NCI-H1105 (cell line): ENCODE measurements at places on chromosomes 7 and 10.
A peak's percentile ranks its signal among the peaks of the same experiment; 100 is the strongest.

GRCh38 chr7:2792856-2793487 lies 51.1 kb downstream of the GNA12 start:
- DNase-seq: no peak

DNA sequence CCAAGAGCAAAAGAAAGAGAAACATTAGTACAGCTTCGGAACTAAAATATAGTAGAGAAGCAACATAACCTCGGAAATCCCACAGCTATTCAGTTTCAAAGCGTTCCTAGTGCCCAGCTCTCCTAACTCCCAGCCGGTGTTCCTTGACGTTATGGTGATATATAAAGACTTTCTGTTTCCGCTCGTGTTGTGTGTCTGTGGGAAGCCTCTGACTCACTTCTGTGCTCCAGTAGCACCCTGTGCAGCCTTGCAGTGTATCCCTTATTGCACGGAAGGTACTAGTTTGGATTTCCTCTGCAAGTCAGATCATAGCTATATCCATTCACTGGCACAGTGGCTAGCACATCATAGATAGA lies 535 bp downstream of the ASAH2B start:
- no peak for DNase-seq

DNA sequence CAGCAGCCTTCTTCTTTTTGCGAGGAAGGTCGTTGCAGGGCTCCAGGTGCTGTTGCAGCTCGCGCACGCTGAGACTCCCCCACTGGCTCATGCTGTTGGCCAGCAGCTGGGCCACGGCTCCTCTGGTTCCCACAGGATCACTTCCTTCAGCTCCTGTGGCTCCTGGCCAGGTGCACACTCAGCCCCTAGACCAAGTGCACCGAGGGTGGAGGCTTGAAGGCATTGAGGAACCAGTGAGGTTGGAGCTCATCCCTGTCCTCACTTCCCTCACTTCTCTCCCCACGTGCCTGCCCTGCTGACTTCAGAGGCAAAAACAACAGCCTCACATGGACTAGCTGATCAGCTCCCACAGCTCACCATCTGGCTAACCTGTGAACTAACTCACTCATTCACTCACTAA lies 46.2 kb upstream of the ADRB1 start:
- DNase-seq: no peak

DNA sequence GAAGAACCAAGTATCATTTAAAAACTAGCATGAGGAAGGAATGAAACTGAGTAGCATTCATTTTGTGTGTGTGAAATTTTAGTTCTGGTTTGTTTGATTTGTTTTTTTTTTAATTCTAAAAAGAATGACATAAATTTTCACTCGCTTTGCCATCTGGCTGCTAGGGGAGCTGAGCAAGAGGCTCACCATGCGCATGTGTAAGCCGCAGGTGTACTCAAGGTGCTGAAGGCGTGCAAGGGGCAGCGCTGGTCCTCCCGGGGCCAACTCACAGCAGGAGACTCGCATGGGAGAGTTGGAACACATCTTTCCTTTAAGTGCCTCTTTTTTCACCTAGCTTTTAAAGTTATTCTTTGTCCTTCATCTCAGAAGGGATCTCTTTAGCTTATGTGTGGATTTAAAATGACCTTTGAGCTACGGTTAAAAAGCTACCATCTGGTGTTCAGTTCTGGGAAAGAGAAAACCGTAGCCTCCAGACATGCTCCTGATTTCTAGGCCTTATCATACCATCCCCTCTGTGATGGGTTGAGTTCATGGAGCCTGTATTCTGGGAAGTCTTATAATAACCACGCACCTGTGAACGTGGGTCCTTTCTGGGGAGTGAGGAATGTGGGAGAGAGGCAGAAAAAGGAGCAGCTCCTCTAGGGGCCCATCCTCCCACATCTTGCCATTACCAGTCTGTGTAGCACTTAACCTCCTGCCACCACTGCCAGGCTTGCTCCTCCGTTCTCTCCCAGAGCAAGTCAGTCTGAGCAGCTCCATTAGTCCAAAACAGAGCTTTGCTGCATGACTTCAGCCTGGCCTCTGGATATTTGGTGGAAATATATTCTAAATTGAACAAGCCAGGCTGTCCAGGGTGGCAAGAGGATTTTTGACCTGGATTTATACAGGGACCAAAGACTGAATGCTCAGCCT lies 61.9 kb downstream of the KLHDC10 start:
- DNase-seq: no peak

GRCh38 chr10:91007655-91008054 lies 86.8 kb upstream of the ANKRD1 start:
- DNase-seq: no peak

- DNase-seq: no peak
Observed at GRCh38 chr10:63627396-63627795, 106.2 kb downstream of the REEP3 start.

GRCh38 chr10:66176772-66177171 lies 749.1 kb upstream of the LRRTM3 start:
- DNase-seq: no peak

DNA sequence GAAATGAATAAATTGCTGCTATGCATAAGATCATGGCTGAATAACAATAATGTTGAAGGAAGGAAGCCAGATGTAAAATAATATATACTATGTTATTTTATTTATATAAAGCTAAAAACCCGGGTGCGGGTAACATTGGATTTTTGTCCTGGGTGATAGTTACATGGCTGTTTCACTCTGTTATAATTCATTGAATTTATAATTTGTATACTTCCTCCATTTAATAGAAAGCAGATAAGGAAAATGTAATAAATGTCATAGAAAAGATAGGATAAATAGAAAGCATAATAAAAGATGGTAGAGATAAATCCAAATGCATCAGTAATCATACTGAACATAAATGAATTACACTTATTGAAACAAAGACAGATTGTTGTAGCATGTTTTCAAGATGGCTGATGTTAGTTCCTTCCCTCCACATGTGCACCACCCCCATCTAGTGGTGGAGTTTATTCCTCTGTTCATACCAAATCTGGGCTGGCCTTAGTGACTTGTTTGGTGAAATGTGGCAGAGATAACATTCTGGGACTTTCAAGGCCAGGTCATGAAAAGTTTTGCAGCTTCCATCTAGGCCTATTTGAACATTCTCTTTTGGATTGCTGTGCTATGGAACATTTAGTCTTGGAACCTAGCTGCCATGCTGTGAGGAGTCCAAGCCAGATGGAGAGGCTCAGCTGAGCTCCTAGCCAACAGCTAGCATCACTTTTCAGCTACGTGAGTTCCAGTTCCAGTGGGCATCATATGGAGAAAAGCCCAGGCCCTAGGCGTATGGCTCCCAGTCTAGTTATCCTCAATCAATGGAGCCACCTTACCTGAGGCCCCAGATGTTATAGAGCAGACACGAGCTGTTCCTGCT lies 46.9 kb downstream of the AHCYL2 start:
- DNase-seq: peak; percentile 46

DNA sequence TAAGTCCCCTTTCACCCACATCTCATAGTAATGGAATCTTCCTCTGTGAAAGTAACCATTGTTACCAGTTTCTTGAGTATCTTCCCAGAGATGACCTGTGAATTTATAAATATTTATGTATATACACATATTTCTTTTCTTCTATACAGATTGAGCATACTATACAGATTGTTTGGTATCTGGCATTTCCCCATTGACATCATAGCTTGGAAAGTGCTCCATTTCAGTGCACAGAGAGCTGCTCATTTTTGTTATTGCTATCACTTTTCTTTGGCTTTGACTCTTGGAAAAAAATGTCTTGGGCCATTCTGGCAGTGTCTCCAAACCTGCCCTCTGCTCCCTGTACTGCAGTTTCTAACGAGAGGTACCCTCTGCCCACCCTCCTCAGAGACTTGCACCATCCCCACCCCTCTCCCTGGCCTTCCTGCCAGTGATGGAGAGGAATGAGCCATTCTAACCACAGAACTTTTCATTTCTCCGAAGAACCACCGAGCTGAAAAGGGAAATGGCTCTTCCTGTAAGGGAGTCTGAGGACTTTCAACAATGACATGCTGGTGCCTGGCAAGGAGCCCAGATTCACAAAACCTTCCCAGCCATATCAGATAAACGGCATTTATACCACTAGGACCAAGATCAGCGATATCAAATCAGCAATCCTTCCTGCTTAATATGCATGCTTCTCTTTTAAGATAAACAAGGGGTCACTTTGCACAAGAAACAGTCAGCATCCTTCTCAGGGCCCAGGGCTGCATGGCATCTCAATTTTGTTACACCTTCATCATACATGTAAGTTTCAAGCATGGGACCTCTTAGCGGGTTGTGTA lies 19.7 kb upstream of the CCSER2 start:
- DNase-seq: peak; percentile 13

- peak; percentile 35 for DNase-seq
Observed at GRCh38 chr10:101485681-101486554, 102.1 kb downstream of the POLL start.

- no peak for DNase-seq
Observed at GRCh38 chr10:75430000-75430763, 1.2 kb upstream of the LRMDA start.

- no peak for DNase-seq
Observed at GRCh38 chr7:116576350-116577319, 51.8 kb downstream of the CAV1 start.

- DNase-seq: no peak
Observed at GRCh38 chr10:128686630-128687278, 560.5 kb upstream of the MKI67 start.

GRCh38 chr7:16298221-16298620 lies 123.1 kb downstream of the CRPPA start:
- DNase-seq: no peak

DNA sequence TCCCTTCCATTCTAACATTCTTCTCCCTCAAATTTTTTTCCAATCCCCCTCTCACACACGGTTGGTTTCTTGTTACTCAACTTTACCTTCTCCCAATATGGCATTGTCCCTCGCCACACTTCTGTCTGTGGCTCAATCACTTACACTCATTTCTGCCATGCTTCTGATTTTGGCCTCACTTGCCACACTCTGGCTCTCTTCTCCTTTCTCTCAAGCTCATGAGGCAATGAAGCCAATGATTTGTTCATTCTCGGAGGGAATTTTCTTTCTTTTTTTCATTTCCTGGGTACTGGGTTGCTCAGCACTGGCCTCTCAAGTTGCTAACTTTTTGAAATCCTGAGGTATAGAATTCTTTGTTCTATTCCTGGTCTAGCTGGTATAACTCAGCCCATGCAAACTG lies 4.0 kb upstream of the MYOZ1 start:
- DNase-seq: no peak

DNA sequence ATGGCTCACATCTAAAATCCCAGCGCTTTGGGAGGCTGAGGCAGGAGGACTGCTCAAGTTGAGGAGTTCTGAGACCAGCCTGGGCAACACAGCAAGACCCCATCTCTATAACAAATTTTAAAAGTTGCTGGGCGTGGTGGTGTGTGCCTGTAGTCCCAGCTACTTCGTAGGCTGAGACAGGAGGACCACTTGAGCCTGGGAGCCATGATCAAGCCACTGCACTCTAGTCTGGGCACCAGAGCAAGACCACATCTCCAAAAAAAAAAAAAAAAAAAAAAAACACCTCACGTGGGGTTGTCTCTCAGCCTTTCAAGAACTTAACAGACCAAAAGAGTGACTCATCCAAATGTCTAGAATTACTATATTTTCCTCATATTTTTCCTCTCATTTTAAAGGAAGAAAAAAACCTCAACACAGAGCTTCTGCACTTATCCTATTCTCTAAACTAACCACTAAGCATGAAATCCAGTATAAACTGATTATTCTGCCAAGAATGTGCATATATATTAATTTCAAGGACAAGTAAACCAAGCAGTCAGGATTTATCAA lies 46.3 kb downstream of the CUL2 start:
- no peak for DNase-seq
